ENCODE measurements at places on chromosomes 13 and 19.

DNA sequence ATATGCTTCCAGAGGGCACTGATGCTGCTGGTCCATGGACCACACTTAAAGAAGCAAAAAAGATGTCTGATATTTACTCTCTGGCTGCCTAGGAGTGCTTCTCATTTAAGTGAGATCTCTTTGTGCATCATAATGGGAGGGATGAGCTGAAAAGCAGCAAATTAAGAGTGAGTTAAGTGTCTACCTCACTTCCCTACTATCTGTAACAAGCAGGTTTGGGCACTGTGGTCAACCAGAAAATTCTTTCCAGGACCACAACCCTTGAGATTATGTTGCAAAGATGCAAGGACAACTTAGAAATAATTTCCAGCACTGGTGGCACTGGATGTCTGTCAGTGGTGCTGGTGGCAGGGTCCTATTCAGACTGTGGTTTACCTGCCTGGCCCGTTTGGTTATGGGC lies 52.1 kb upstream of the USPL1 start:
- no peak for DNase-seq

GRCh38 chr13:27182844-27183497 lies 11.4 kb upstream of the USP12 start:
- DNase-seq = no peak

- no peak for DNase-seq
Measured at GRCh38 chr19:15843203-15843893, 27.9 kb upstream of the OR10H1 start.

- no peak for DNase-seq
Measured at GRCh38 chr13:107203146-107203847, 635.4 kb upstream of the ARGLU1 start.

DNA sequence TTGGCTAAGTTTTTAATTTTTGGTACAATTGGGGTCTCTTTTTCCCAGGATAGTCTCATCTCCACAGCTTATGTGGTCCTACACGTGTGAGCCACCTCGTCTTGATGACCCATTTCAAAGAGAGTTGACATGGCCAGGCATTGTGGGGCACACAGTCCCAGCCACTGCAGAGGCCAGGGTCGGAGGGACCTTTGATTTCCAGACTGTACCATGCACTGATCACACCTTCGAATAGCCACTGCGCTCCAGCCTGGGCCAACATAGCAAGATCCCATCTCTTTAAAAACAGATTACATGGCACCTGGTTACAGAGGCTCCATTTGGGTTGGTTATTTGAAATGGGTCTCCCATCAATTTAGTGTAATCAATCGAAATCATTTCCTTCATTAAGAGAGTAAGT lies 71.6 kb downstream of the DPRX start:
- DNase-seq = no peak

DNA sequence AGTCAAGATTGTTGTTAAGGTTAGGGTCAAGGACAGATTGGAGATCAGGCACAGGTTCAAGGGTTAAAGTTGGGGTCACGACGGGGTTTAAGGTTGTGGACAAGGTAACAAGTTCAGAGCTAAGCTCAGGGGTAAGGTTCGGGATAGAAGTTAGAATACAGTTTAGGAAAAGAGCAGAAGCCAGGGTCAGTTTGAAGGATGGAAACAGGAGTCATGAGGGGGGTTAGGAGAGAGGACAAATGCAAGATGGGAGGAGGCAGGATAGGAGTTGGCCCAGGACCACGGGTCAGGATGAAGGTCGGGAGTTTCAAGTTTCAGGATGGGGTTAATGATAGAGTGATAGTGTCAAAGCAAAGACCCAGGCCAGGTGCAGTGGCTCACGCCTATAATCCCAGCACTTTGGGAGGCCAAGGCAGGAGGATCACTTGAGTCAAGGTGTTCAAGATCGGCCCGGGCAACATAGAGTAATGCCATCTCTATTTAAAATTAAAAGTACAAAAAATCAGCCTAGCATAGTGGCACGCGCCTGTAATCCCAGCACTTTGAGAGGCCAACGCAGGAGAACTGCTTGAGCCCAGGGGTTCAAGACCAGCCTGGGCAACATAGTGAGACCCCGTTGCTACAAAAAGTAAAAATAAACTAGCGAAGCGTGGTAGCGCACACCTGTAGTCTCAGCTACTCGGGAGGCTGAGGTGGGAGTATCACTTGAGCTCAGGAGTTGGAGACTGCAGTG lies 7.7 kb downstream of the NPHS1 start:
- DNase-seq = no peak

- DNase-seq = no peak
Measured at GRCh38 chr13:46119883-46120614, 15.2 kb upstream of the CPB2 start.

DNA sequence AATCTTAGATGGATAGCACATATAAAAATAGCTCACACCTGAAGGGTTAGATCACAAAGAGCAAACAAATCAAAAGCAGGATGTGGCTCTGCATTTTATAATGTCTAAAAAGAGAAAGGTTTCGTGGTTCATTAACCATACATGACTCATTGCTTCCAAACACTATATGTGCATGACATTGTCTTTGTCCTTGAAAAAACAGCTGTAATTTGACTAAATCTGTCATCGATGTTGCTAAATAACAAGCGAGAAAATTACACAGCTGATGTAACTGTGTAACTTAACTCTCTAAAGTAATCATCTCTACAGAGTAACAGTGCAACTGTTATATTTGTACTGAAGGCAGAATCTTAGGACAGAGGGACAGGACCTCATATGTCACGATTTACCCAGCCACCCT lies 383.1 kb upstream of the GPC6 start:
- no peak for DNase-seq

GRCh38 chr13:47372751-47373150 lies 475.9 kb upstream of the HTR2A start:
- DNase-seq = no peak

DNA sequence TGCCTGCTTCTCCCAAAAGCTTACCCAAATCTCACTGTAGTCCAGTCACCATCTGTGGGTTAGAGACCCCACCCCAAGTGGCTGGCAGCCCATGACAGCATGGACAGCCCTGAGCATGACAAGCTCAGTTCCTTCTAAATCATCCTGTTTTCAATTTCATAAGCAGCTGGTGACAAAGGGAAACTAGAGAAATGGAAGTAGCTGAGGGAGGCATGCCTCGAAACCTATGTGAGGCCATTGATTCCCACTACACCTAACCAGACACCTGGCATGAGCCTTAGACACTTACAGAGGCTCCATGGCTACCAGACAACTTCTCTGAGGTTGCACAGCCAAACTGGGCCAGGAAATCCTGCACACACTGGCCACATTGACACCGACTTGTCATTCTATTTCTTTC lies 56.2 kb downstream of the ABCC4 start:
- no peak for DNase-seq

GRCh38 chr19:28596561-28597071 lies 616.3 kb downstream of the UQCRFS1 start:
- DNase-seq = no peak

DNA sequence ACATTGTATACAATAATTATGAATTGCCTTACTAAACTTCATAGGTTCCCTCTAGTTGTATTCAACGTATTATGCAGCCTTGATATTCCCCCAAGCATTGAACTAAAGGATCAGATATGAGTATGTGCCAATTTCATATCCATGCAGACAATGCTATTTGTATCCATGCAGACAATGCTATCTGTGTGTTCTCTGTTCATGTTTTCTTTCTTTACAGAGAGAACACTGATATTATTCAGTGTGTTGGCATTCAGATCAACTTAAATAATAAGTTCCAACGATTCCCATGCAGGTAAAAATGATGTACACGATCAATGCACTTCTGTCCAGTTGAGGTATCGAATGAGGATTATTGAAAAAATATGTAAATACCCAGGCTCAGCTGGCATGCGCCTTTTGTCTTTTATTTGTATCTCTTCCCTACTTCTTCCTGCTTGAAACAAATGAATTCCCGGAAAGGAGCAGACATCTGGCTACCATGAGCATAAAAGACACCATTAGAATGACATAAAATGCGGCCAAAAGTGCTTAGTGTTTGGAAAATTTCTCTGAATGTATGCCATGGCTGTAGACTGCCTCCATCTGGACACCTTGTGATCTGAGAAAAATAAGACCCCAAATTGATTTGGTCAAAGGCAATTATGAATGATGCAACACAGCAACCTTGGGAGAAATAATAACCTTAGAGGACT lies 731.5 kb downstream of the SLITRK1 start:
- DNase-seq = no peak

DNA sequence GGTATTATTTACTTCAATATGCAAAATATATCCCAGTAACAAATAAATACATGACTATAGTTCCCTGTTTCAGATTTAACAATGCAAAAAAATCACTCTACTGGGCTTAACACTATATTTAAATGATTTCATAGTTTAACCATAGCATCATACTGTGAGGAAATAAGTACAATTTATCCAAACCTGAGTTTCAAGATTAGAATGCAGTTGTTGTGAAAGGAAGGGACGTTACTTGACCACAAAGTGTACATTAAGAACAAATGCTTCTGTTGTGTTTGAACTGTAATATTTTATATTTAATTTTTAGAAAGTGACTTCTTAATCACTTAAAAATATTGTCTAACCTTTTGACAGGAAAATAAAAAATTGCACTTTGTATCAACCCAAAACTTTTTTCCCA lies 1747.9 kb upstream of the SPRY2 start:
- no peak for DNase-seq

- DNase-seq = no peak
Measured at GRCh38 chr13:64471916-64472315, 2758.2 kb downstream of the PCDH9 start.

DNA sequence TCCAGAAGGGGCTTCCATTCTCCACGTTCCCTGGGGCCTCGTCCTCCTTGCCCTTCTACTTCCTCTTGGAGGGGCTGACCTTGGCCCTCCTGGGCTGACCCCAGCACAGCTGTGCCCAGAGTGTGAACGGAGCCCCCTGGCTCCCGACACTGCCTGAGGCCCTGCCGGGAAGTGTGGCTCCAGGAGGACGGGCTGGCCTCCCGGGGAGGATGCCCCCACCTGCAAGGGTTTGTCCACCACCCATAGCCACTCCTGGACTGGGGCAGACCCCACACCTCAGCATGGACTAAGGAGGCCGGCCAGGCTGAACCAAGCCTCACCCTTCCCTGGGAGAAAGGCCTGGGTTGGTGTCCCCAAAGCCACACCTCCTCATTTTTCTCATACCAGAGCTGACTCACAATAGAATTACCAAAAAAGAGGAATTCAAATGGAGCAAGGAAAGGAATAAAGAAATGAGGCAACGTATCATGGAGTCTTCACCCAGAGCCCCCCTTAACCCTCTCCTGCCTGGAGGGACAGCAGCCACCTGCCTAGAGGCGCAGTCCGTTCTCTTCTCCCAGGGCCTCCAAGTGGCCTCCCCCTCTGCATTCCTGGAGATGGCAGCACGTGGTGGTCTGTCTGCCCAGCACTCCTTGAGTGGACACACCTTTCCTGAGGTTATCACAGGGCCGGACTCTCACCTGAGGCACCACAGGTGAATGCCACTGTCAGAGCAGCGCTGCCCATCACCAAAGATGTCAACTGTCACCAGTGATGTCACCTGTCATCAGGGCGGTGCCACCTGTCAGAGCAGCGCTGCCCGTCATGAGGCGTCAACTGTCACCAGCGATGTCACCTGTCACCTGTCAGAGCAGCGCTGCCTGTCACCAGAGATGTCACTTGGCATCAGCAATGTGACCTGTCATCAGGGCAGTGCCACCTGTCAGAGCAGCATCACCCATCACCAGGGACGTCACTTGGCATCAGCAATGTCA lies 3.1 kb upstream of the C13orf46 start:
- DNase-seq = no peak

DNA sequence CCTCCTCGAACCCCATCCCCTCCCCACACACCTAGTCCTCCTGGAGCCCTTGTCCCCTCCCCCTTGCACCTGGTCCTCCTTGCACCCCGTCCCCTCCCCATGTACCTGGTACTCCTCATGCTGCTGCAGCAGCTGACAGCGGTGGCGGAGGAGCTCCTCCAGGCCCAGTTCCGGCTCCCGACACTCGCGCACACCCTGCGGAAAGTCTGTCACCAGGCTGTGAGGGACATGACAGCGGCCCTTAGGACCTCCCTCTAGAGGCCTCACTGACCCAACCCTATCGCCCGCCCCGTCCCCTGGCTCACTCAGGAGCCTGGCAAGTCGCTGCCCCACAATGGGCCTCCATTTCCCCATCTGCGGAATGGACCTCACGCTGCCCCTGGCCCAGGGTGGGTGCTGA lies 6.4 kb upstream of the PPP6R1 start:
- DNase-seq = no peak

GRCh38 chr13:46172531-46172991 lies 9.4 kb downstream of the LCP1 start:
- no peak for DNase-seq

DNA sequence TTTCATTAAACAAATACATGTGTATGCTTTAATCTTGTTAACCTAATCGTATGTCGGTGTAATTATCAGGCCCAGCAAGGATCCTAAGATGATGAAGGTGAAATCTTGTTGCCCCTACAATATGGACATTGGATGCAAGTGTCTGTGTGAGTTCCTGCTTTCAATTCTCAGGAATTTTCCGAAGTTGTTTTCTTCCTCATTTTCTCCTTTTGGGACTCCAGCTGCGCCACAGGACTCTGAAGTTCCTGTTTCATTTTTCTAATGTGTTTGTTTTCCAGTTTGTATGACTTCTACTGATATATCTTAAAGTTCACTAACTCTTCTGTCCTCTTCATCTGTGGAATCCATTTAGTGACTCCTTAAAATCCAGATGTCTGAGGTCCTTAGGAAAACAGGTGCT lies 11.9 kb upstream of the OR7D2 start:
- no peak for DNase-seq

DNA sequence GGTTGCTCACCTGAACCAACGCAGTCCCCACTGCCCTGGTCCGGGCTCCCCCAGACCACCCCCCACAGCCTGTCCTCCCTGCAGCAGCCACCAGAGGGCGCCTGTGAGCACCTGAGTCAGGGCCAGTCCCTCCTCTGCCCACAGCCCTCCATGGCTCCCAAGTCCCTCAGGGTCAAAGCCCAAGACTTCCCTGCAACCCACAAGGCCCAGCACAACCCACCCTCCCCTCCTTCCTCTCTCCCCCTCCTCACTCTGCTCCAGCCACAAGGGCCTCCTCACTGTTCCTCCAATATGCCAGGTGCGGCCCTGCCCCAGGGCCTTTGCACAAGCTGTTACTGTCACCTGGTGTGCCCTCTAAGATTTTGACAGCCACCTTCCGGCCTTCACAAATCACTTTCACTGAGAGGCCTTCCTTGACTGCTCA lies 10.9 kb downstream of the GNA15 start:
- DNase-seq = peak; percentile 44

DNA sequence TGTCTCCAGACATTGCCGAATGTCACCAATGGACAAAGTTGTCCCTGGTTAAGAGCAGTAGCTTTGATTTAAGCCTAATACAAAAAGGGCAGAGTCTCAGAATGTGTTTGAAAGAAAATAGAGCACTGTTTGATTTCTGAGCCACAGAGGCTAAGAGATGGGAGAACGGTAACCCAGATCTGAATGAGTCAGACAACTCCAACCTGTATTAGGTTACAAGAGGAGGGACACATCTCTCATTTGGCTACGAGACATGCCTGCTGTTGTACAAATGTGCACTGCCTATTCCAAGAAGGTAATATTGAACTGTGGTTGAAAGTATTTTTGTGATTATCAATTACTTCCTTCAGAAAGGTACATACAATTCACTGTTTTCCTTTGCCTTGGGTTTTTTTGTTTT lies 4.9 kb upstream of the HSPH1 start:
- no peak for DNase-seq

All from activated CD4-positive, alpha-beta T cell treated with anti-CD3 and anti-CD28 coated beads, Interleukin-2, amount 50 U/mL, for 24 hours (primary cell).